ENCODE measurements at places on chromosomes 2 and 18. TPM values are rescaled to one million over a fixed set of nuclear protein-coding genes. Genes with fewer than 3 reads are reported as not detected.

Gene KCNJ3
- not detected for total RNA-seq

- DNase-seq = no peak
Observed at GRCh38 chr2:113977660-113978523, 88.0 kb downstream of the ACTR3 start.

- DNase-seq = no peak
Observed at GRCh38 chr2:165633431-165633830, 160.6 kb downstream of the GALNT3 start.

DNA sequence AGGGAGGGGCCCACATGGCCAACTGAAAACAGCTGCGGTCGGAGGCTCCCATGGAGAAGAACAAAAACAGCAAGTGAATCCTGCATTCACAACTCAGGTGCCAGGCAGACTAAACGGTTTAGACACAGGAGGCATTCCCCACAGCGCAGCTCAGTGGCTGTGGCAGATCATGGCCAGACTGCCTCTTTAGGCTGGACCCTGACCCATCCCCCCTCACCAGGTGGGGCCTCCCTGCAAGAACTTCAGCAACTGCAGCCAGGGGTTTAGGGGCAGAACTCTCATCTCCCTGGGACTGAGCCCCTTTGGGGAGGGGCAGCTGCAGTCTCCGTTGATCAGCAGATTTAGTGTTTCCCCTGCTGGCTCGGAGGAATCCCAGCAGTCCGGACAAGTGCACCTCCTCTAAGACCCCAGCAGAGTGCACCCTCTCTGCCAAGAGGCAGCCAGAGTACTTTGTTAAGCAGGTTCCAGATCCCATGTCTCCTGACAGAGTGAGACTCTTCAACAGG lies 346.7 kb downstream of the SS18 start:
- no peak for DNase-seq

DNA sequence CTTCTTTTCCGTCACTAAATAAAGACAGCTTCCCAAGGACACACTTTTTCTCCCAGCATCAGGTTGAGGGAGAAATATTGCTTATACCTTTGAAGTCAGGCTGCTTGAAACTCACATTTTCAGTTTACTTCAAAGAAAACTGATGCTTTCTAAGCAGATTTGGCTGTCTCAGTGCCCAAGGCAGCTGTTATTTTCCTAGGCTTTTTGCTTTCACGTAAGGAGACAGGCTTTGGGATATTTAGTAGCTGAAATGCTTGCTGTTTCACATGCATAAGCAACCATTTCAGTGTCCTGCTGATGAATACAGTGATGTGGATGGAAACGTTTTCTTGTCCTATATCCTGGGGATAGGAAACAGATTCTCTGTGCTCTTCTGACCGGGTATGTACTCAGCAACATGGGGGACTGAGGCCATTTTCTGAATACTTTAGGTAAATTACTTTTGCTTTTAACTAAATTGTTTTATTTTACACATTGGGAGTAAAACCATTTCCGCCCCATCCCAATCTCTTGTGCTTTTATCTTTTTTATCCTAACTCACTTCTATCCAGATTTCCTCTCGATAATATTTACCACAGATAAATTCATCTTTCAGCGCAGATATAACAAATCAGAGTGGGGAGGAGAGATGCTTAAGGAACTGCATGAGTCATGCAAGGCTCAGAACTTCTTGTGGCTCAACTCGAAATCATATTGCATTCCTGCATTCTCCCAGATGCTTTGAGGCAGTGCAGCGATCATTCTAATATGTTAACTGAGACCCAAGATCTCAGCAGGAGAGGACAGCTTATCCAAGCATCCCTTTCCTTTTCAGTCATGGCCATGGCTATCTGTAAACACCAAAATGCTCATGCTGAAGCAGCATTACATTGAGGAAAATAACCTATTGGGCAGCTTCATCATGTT lies 22.2 kb downstream of the GALR1 start:
- no peak for DNase-seq

Measured in activated T-cell treated with anti-CD3 and anti-CD28 coated beads, Interleukin-2, amount 50 U/mL, for 4 hours (primary cell).